ENCODE measurements at places on chromosomes 7 and 10.

- DNase-seq: no peak
Measured at GRCh38 chr10:11274452-11274851, 256.8 kb downstream of the CELF2 start.

DNA sequence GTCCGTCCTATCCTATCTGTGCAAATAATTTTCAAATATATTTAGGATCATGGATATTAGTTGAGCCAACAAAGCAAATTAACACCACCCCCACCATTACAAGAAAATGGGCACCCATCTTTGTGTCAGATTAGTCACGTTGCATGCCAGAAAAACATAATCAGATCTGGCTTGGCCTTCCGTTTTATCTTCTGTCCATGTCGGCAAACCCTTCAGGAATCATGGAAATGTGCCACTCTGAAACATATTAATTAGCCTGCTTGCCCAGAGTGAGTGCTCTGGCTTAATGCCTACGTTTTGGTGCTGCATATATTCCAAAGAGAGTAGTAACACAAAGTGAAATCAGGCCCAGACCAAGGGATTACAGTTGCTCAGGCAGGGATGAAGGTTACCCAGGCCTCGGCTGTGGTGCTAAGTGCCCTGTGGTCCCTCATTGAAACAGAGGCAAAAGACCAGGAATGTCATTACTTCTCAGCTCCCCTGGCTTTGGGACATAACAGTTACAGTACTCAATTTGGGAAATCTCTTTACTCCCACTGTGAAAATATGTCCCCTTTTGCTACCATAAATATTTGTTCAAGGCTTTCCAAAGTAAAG lies 154.0 kb upstream of the LSM8 start:
- no peak for DNase-seq

GRCh38 chr10:103551619-103552602 lies 58.4 kb downstream of the NEURL1 start:
- no peak for DNase-seq

- no peak for DNase-seq
Measured at GRCh38 chr7:3138997-3139396, 95.3 kb upstream of the CARD11 start.

DNA sequence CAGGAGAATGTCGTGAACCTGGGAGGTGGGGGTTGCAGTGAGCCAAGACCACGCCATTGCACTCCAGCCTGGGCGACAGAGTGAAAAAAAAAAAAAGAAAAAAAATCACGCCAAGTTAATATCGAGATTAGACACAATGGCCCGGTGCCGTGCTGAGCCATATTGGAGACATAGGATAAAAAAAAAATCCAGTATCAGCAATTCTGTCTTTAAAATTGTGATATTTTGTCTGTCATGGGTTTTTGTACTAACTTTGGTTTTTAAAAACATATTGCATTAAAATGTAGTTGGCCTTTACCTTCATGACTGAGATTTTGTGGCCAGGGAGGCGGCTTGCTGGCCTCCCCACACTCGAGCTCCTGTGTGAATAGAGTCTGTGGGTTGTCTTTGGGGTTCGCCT lies 62.8 kb upstream of the PITRM1 start:
- no peak for DNase-seq

- no peak for DNase-seq
Measured at GRCh38 chr7:134514106-134514505, 13.3 kb upstream of the AKR1B10 start.

DNA sequence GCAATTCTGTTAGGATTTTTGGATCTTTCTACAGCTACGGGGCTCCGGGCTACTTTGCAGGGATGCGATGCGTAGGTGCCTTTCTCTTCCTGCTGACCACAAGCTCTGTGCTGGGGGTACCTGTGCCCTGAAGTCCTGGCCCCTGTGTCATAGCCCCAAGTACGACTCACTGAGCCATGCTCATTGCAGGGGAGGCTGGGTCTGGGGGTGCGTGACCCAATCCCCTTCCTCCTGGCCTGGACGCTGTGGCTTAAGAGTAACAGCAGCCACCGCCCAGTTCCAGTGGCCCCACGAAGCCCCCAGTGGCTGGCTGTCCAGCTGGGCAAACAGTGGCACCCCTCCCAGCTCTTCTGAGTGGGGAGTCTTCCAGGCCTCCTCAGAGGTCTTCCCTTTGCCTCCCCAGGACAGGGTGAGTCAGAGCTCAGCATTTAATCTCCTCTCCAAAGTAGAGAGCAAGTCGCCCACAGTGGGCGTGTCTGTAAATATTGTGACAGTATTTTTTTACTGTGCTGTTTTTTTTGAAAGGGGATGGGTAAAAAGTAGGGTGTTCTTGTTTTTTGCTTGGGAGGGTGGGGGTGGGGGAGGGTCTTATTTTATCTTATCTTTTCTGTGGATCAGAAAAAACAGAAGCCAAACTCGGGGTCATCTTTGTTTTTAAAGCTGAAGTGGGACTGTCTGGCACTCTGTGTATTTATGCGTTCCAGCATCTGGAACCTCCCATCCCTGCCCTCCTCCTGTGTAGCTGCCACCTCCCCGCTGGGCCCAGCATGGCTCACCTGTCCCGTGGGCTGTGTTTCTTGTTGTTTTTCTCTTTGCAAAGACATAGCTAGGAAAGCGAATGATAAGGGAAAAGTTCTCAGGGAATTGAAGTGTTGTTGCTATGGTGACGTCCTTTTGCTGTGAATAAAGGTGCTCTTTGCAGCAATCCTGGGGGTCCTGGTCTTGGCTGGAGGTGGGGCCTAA lies 8.2 kb downstream of the LFNG start:
- no peak for DNase-seq

Data from NCI-H187 treated with DMSO at 0.1 percent for 48 hours (cell line).